ENCODE measurements at places on chromosomes 12 and 14.

DNA sequence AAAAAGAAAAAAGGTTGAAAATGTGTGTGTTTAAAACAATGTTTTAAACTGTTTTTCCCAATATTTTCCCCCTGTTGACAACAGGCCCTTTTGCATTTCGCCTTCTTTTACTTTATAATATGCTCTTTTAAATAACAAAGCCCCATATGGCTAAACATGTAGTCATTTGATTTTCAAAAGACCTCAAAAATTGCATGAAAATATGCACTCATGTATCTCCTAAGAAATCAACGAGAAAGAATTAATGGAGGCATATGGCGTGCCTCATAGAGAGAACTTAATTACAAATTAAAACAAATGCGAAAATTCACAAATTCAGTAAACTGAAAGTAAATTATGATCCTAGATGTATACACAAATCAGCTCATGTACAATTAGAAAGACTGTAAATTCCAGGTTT lies 202.6 kb upstream of the FOXN3 start:
- DNase-seq: no peak

- DNase-seq: no peak
Measured at GRCh38 chr12:88361493-88361892, 218.8 kb downstream of the KITLG start.

GRCh38 chr12:127717278-127717677 lies 549.7 kb upstream of the TMEM132C start:
- no peak for DNase-seq

DNA sequence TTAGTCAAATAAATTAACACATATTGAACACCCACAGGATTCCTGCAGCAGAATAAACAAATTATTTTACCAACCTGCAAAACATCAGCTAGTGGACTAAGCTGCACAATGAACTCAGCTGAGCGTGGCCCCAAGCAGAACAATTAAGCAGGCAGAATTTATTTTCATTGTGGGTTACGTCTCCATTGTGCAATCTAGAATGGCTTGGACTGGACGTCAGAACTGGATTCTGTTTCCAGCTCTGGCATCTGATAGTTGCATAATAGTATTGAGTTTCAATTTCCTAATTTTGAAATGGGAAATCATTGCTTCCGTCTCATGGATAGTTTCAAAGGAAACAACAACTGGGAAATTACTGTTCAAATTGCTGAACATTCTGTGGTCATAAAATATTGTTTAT lies 35.5 kb upstream of the RERG start:
- DNase-seq: no peak

GRCh38 chr12:131635491-131636122 lies 75.3 kb upstream of the SFSWAP start:
- no peak for DNase-seq

DNA sequence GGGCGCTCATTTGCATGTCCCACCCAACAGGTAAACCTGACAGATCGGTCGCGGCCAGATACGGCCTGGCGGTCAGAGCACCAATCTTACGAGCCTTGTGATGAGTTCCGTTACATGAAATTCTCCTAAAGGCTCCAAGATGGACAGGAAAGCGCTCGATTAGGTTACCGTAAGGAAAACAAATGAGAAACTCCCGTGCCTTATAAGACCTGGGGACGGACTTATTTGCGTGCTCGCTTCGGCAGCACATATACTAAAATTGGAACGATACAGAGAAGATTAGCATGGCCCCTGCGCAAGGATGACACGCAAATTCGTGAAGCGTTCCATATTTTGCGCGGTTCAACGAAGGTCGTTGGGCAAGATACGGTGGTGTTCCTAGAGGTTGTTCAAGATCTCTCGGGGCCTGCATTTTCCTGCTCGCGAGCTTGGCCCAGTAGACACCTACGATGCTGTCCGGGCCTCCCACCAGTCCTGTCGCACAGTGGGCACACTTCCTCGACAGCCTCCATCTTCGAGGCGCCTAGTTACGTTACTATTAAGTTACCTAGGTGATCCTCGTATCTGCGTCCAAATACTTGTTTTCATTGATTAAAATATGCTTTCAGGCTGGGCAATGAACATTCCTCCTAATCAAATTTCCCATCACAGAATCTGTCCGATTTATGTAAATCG lies at the start of gene RNU6-7:
RNU6-7 (plus strand) TSS at position 230 of the 675 bp plus-strand sequence.
- DNase-seq: no peak

- DNase-seq: no peak
Measured at GRCh38 chr14:20376071-20376588, 32.7 kb downstream of the PARP2 start.

DNA sequence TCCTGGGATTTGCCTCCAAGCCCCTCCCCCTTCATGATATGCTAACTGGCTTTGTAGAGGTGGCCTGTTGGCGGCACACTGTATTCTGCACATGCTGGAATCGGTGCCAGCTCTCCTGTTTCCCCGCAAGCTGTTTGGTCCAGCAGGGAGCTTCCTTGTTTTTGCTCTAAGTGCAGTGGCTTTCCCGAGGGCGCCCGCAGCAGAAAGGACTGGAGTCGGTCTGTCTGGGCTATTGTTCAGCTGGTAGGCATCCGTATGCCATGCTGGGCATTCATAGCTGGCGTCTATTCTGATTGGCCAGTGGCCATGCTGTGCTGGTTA lies 88.9 kb upstream of the MED13L start:
- DNase-seq: no peak
